Panc1 (cell line): ENCODE measurements at places on chromosomes 5 and 9. TPM values are rescaled to one million over a fixed set of nuclear protein-coding genes. Genes with fewer than 3 reads are reported as not detected.

- peak overlapping the region; percentile 97 for H3K27ac ChIP-seq
- H3K36me3 ChIP-seq = peaks cover 2% of the 10 kb centered on the region; the same call in 1 of the 2 replicates
- peak overlapping the region; percentile 60 for H3K4me3 ChIP-seq
- no peaks in the 10 kb centered on the region for H3K27me3 ChIP-seq
- peaks cover 18% of the 10 kb centered on the region for H3K4me1 ChIP-seq
Measured at GRCh38 chr5:177425196-177425800, 1.2 kb upstream of the GRK6 start.

DNA sequence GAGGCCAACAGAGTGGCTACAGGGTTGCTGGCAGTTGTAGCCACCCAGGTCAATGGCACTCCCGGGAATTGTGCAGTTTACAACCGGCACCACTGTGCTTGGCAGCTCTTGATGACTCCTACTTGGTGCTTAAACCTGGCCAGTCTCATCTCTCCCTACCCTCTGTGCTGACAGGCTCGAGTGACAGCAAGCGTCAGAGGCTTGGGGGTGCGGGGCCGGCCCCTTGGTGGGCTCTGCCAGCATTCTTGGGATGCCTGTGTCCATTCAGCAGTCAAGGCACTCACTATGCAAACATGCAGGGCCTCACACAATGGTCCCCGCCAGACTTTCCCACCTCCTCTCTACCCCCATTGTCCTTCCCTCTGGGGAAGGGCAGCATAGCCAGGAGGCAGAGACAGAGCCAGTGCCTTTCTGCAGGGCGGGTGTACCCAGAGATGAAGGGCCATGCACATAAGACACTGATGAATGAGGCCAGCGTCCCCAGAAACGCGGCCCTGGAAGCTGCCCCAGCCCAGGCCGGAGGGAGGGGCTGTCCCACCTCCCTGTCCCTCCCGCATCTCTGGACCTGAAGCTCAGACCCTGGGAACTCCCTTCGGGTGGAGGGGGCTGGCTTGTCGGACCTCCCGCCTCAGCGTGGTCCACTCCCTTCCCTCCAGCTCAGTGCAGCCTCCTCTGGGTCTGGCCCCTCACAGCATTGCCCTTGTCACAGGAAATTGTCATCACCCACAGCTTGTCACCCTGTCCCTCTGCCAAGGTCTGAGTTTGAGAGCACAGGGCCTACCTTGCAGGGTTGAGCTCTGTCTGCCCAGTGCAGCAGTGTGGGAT lies 26.4 kb upstream of the NOTCH1 start:
- H3K4me3 ChIP-seq = no peak overlapping the region
- peaks cover 27% of the 10 kb centered on the region for H3K4me1 ChIP-seq
- no peaks in the 10 kb centered on the region for H3K36me3 ChIP-seq
- no peaks in the 10 kb centered on the region for H3K27me3 ChIP-seq
- DNase-seq = no peak

DNA sequence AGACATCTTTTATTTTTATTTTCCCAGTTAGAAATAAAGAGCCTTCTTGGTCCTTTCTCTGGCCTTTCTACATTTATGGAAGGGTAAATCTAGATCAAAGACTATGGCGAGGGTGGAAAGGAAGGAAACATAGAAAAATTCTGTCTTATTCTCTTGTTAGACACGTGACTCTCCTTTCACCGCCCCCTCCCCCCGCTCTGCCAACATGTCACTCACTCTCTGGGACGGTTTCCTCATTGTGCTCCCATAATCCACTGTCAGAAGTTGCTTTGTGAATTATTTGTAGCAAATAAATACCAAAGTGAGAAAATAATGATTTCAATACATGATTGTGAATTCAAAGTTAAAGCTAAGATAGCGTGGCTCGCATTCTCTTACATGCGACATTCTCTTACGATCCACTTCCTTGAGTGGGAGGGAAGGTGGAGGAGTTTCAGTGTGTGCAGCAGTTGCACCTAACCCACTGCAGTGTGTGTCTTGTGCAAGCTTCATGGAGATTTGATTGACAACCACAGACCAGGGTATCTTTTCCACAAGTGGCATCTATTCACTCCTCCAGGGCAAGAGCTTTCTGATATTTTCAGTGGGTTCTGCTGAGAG lies 423.0 kb upstream of the KIF2A start:
- H3K27ac ChIP-seq = no peak overlapping the region
- no peaks in the 10 kb centered on the region; the same call in 1 of the 2 replicates for H3K27me3 ChIP-seq
- H3K4me3 ChIP-seq = no peak overlapping the region
- DNase-seq = no peak
- no peaks in the 10 kb centered on the region for H3K4me1 ChIP-seq
- no peaks in the 10 kb centered on the region for H3K36me3 ChIP-seq

DNA sequence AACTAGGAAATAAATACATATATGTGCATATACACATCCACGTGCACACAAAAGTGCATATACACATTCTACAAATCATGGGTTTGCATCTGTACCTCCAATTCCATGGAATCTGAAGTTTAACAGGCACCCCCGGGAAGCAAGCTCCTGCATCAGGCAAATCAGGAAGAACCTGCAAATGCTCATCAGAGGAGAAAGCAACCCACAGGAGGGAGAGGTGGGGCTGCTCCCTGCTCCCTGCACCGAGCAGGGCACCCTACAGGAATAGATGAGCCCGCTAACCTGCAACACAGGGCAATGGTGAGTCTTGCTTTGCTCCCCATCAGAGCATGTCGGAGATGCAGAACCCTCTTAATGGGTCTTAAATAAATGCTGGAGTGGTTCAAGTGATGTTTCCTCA lies 151.3 kb downstream of the DAB2IP start:
- H3K27ac ChIP-seq = no peak overlapping the region
- no peak for DNase-seq
- H3K27me3 ChIP-seq = peaks cover 5% of the 10 kb centered on the region
- no peak overlapping the region for H3K4me3 ChIP-seq
- H3K4me1 ChIP-seq = no peaks in the 10 kb centered on the region
- H3K36me3 ChIP-seq = no peaks in the 10 kb centered on the region

GRCh38 chr9:99257723-99258389 lies 35.8 kb downstream of the SEC61B start:
- H3K27me3 ChIP-seq = no peaks in the 10 kb centered on the region
- H3K4me3 ChIP-seq = no peak overlapping the region
- no peaks in the 10 kb centered on the region for H3K4me1 ChIP-seq
- no peak for DNase-seq

- H3K27ac ChIP-seq = peak overlapping the region; percentile 97
- no peaks in the 10 kb centered on the region; the same call in 1 of the 2 replicates for H3K4me1 ChIP-seq
- H3K36me3 ChIP-seq = no peaks in the 10 kb centered on the region
Measured at GRCh38 chr5:20972419-20972925, 984.5 kb upstream of the CDH18 start.

DNA sequence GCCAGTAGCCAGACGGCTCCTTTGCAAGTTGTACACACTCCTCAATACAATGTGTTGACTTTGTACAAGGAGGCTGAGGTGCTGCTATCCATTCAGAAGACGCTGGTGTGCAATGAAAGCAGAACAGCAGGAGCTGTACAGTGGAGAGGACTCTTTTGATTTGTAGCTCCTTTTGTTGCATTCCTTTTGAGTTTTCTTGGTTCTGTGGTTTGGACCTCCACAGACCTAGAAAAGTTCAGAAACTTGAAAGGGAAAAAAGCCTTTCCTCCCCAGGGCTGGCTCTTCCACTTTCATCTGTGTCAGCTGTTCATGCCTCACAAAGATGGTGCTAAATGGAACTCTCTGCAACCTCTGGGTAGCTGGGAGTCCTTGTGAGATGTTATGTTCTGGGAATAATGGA lies 117.4 kb downstream of the MAT2B start:
- H3K4me3 ChIP-seq = no peak overlapping the region
- DNase-seq = no peak
- no peaks in the 10 kb centered on the region; the same call in 1 of the 2 replicates for H3K27me3 ChIP-seq
- no peaks in the 10 kb centered on the region for H3K36me3 ChIP-seq

- H3K27ac ChIP-seq = no peak overlapping the region
- 0 out of 2 replicates have a peak, but pooled peaks cover 2% of the 10 kb centered on the region for H3K27me3 ChIP-seq
- peaks cover 4% of the 10 kb centered on the region; the same call in 1 of the 2 replicates for H3K4me1 ChIP-seq
- no peak for DNase-seq
- H3K4me3 ChIP-seq = no peak overlapping the region
Measured at GRCh38 chr9:33794560-33794959, 801 bp upstream of the PRSS3 start.

- no peak overlapping the region for H3K4me3 ChIP-seq
- no peaks in the 10 kb centered on the region for H3K27me3 ChIP-seq
- no peaks in the 10 kb centered on the region for H3K4me1 ChIP-seq
Measured at GRCh38 chr9:121757281-121757585, 105.8 kb downstream of the DAB2IP start.

DNA sequence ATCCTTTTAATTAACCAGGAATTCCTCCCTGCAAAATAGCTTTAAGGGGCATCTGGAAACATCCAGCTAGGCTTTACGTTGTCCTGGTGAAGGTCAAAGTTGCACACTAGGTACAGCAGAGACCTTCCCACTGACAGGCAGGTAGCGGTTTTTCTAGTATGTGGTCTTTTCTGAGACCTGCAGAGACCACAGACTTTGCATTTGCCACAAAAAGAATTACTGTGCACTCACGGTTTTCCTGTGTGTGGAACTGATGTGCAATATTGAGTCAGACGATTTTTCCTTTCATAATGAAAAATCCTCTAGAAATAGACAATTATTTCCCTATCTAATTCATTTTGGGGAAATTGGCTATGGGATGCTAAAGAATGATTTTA lies 417.0 kb upstream of the ADAMTSL1 start:
- H3K27ac ChIP-seq = no peak overlapping the region
- H3K36me3 ChIP-seq = no peaks in the 10 kb centered on the region
- H3K4me3 ChIP-seq = no peak overlapping the region
- no peak for DNase-seq

DNA sequence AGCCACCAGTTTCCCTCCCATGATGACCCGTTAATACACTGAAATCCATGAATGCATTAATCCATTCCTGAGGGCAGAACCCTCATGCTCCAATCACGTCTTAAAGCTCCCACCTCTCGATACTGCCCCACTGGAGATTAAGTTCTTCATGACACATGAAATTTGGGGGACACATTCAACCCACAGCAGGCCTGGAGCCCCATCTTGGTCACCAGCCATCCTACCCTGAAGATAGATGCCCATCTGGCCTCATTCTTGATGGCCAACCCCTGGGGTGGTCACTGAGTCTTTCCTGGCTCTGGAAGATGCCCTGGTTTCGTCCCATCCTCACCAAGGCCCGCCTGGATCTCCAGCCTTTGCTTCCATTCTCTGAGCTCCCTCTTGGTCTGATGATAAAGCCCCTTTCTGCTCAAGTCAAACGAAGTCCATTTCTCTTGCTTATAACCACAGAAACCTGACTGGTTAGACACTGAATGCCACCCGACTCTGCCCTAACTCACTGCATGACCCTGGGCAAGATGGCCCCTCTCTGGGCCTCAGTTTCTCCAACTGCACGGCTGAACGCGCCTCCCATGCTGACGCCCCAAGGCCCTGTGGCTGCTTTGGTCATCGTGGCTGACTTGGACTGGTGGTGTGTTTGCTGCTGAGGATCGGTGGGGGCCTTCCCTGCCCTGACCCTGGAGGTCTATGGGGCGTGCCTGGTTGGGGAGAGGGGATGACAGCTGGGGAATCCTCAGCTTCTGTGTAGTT lies 138.4 kb upstream of the IER5L start:
- no peak overlapping the region for H3K27ac ChIP-seq
- H3K36me3 ChIP-seq = no peaks in the 10 kb centered on the region
- H3K27me3 ChIP-seq = no peaks in the 10 kb centered on the region
- DNase-seq = no peak
- peaks cover 7% of the 10 kb centered on the region for H3K4me1 ChIP-seq

DNA sequence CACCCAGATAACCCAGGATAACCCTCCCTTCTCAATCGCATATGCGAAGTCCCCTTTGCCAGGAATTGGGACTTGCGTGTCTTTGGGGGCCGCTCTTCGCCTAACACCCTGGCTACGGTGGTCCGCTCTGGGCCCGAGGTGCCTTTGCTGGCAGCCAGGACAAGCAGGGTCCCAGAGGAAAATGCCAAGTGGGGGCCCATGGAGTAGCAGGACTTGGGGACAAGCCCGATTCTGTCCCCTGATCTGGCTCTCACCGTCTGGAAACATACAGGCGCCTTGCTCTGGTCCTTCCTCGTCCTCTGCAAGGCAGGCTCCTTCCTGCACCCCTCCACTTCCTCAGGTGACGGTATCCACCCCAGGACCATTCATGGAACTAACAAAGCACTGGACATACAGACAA lies 78.1 kb upstream of the UNC5A start:
- H3K36me3 ChIP-seq = no peaks in the 10 kb centered on the region
- H3K4me1 ChIP-seq = no peaks in the 10 kb centered on the region
- H3K4me3 ChIP-seq = no peak overlapping the region
- peaks cover 5% of the 10 kb centered on the region for H3K27me3 ChIP-seq

DNA sequence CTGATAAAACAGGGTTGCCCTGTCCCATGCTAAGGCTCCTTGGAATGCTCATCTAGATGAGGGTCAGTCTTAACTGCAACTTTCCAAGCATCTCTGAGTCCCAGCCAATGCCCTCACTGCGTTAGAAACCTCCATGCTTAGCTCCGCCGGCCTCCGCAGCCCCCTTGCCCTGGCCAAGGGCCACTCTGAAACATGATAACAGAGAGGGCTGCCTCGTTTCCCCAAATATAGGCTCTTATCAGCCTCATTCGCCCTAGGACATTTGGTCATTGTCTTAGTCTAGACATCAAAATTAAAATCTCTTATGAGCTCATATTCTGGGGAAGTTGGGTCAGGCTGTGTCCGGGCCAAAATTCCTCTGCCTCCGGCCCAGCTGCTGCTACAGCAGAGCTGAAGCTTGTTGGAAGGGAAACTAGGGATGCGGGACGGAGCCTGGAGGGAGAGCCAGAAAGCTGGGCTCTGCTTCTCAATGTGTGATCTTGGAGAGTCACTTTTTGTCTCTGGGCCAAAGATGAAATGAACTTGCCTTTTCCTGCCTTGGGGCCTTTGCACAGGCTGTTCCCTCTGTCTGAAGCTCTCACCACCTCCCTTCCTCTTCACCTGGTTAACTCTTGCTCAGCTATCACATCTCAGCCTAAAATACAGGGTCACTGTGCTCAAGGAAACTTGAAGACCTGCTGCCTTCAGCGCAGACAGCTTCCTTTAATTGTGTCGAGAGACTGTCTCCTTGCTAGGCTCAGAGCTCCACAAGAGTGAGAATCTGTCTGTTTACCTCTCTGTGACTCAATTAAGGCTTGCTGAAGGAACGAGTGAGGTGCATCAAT lies 191.3 kb downstream of the RGS3 start:
- DNase-seq = no peak
- H3K27me3 ChIP-seq = no peaks in the 10 kb centered on the region
- H3K27ac ChIP-seq = no peak overlapping the region
- H3K4me3 ChIP-seq = no peak overlapping the region
- no peaks in the 10 kb centered on the region for H3K4me1 ChIP-seq

GRCh38 chr5:173480896-173481295 lies 135.6 kb downstream of the BOD1 start:
- H3K4me3 ChIP-seq = no peak overlapping the region
- no peaks in the 10 kb centered on the region for H3K36me3 ChIP-seq
- H3K27me3 ChIP-seq = no peaks in the 10 kb centered on the region
- no peak overlapping the region for H3K27ac ChIP-seq

- no peak overlapping the region for H3K27ac ChIP-seq
- H3K4me1 ChIP-seq = no peaks in the 10 kb centered on the region
- no peaks in the 10 kb centered on the region for H3K36me3 ChIP-seq
- H3K4me3 ChIP-seq = no peak overlapping the region
- no peaks in the 10 kb centered on the region for H3K27me3 ChIP-seq
- no peak for DNase-seq
Measured at GRCh38 chr5:135046661-135047346, 12.8 kb upstream of the PITX1 start.

- no peak overlapping the region for H3K27ac ChIP-seq
- no peak for DNase-seq
- no peaks in the 10 kb centered on the region for H3K36me3 ChIP-seq
- no peak overlapping the region for H3K4me3 ChIP-seq
Measured at GRCh38 chr9:14529629-14530028, 163.6 kb downstream of the ZDHHC21 start.

PRSS3 gene
- total RNA-seq = 1.0 TPM

CEP120 gene
- 20.1 TPM for total RNA-seq

FGD3 gene
- total RNA-seq = 0.80 TPM

CLIC3 gene
- 6.2 TPM for total RNA-seq

NR2F1 gene
- 49.5 TPM for total RNA-seq
